Kidney (tissue), 22 donors: ENCODE measurements at places on chromosomes 16 and 17. TPM values are rescaled to one million over a fixed set of nuclear protein-coding genes. Genes with fewer than 3 reads are reported as not detected.

The GCGR gene
- total RNA-seq: 9.3 TPM

The TP53TG3 gene
- not detected for total RNA-seq

The IGF2BP1 gene
- 1.3 TPM for total RNA-seq

GRCh38 chr16:79484237-79484636, 116.3 kb downstream of the MAF start:
- H3K4me3 ChIP-seq: no peak overlapping the region
- H3K4me1 ChIP-seq: no peaks in the 10 kb centered on the region
- no peak for DNase-seq
- H3K27ac ChIP-seq: no peak overlapping the region
- H3K36me3 ChIP-seq: no peaks in the 10 kb centered on the region

DNA sequence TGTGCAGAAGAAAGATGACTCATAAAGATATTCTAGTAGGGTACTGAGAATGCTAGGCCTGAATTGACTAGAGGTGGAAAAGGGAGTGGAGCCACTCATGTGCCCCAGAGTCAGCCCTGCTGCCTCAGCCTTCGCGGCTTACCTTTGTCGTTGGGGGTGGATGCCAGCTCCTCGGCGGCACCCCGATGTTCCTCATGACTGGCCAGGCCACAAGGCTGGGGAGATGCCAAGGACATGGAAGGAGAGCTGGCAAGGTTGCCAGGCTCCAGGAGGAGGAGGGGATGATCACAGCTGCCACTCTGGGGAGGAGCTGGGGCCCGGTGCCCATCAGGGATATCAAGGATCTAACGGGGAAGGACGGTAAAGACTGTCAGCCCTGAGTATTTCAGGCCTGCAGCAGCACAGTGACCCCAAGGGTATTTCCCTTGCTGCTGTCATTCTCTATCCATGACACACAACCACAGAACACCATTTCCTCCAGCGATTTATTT, 9.7 kb upstream of the SLC35B1 start:
- no peak overlapping the region for H3K27ac ChIP-seq
- no peaks in the 10 kb centered on the region for H3K4me1 ChIP-seq
- no peak overlapping the region for H3K4me3 ChIP-seq
- no peaks in the 10 kb centered on the region for H3K27me3 ChIP-seq

- peak overlapping the region; percentile 89 for H3K27ac ChIP-seq
- H3K4me3 ChIP-seq: peak overlapping the region; percentile 78
- H3K36me3 ChIP-seq: no peaks in the 10 kb centered on the region
Observed at GRCh38 chr17:67992548-67993152, 3.6 kb downstream of the C17orf58 start.

DNA sequence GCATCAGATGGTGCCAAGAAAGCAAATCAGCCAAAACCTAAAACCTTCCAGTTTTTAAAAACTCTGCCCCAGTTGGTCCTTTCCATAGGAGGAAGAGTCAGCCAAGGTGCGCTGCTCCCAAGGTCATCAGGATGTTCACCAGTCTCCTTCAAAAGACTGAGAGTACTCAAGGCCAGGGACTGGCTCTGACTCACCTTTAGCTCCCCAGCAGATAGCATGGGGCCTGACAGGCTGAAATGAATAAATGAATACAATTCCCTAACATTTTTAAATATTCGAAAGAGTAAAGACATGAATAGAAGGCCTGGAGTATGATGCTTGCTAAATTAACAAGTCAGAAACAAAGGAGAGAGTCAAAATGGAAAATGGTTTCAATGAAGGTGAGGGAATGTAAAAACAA, 19.2 kb downstream of the EFTUD2 start:
- no peak overlapping the region for H3K27ac ChIP-seq
- H3K4me3 ChIP-seq: no peak overlapping the region
- peaks cover 35% of the 10 kb centered on the region for H3K36me3 ChIP-seq
- no peak for DNase-seq

GRCh38 chr16:29230671-29231096, 175.8 kb downstream of the NPIPB11 start:
- peaks cover 5% of the 10 kb centered on the region for H3K4me1 ChIP-seq
- no peaks in the 10 kb centered on the region for H3K27me3 ChIP-seq
- DNase-seq: no peak
- H3K27ac ChIP-seq: no peak overlapping the region

- H3K27ac ChIP-seq: no peak overlapping the region
- no peaks in the 10 kb centered on the region for H3K27me3 ChIP-seq
- DNase-seq: no peak
- H3K36me3 ChIP-seq: no peaks in the 10 kb centered on the region
- H3K4me3 ChIP-seq: no peak overlapping the region
- H3K4me1 ChIP-seq: no peaks in the 10 kb centered on the region
Observed at GRCh38 chr16:47392081-47392480, 68.8 kb downstream of the ITFG1 start.

DNA sequence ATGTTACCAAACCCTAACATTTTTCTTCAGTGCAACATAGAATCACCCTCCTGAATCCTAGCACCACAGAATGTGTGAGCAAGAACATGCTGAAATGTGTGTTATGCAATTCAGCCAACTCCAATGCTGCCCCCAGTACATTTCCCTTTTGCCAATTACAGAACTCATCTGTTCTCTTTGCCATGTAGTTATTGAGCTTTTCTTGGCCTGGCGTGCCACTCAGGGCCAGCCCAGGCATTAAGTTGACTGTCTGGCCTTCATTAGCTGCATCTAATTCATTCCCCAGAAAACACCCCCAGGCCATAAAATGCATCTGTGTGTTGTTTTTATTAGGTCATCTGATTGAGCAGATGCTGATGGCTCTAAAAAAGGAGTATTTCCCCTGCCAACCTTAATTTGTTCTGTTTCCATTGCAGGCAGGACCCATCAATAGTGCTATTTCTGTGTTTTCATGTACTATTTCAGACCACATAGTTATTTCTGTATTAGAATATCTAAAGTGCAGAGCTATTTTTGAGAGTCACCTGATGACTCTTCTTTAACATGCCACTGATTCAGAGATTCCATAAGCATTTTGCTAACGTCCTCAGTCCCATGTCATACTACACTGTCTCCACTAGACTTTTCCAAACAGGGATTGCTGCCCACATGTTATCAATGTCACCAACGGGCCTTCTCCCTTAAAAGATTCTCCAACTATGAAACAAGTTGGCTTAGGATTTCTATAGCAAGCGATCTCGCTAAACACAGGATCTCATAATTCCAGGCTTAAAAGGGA, 969.7 kb downstream of the CDH11 start:
- H3K4me1 ChIP-seq: no peaks in the 10 kb centered on the region
- no peaks in the 10 kb centered on the region for H3K27me3 ChIP-seq
- no peak overlapping the region for H3K27ac ChIP-seq
- DNase-seq: no peak
- no peaks in the 10 kb centered on the region for H3K36me3 ChIP-seq

DNA sequence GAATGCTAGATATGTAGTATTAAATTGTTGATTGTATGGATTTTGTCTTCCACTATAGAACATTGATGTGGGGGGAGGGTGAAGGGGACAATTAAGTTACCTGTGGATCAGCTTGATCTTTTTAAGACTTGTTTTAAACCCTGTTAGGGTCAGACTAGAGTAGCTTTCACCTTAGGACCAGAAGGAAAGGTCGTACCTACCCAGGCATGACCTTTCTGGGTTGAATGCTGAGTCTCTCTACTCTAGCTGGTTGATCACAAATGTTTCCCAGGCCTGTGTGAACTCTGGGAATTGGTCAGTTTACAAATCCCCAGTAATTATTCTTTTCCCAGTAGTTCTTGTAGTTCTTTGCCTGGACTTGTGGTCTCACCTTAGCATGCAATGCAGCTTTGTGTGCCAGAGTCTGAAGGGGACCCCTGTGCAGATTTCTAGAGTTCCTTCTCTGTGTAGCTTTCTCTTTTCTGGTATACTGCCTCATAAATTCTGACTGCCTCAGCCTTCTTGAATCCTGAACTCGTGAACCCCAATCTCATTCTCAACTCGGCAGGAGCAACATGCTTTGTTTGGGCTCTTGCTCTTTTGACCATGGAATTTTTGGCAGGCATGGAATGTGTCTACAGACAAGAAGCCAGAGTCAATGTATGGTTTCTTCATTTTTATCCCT, 54.1 kb downstream of the VMP1 start:
- H3K36me3 ChIP-seq: peaks cover 4% of the 10 kb centered on the region
- H3K27me3 ChIP-seq: no peaks in the 10 kb centered on the region
- H3K27ac ChIP-seq: peak overlapping the region; percentile 59
- H3K4me3 ChIP-seq: no peak overlapping the region
- DNase-seq: no peak
- H3K4me1 ChIP-seq: peaks cover 4% of the 10 kb centered on the region
